ENCODE measurements at places on chromosomes 3 and 15.

DNA sequence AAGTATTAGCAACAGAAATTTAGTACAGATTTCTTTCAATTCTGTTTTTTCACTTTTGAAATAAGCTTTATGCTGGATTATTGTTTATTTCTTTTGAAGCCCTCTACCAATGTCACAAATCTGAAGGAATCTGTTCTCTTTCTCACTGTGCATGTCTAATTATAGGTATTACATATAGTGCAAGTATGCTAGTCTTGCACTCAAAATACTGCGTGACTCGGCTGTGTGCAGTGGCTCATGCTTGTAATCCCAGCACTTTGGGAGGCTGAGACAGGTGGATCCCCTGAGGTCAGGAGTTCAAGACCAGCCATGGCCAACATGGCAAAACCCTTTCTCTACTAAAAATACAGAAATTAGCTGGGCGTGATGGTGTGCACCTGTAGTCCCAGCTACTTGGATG, 95.8 kb upstream of the PLAAT1 start:
- DNase-seq = no peak

DNA sequence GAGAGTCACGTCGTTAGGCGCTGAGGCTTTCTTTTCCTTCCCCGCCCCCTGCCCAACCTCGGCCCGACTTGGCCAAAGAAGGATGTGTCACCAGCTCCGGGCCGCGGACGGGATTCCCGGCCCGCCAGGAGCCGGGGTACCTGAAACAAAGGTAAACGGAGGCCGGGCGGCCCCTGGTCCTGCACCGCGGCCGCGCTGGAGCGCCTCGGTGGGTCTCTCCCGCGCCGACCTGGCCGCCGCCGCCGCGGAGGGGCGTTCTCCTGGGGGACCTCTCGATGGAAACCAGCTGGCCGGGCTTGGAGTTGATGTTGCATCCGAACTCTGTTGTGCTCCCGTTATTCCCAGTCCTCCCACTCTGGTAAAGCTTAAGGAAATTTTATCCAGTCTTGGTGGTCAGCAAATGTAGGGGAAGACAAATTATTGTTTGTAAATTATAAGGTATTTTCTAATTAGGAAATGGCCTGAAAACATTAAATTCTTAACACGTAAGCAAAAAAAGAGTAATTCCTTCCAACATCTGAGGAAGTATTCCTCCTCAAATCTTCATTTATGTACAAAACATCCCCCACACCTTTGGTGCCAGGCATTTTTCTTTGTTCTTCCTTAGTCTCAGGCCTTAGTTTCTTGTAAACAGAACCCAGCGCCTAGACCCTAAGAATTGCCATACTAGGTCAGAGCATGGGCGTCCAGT, 888 bp downstream of the PPP2R3A start:
- DNase-seq = peak; percentile 48

DNA sequence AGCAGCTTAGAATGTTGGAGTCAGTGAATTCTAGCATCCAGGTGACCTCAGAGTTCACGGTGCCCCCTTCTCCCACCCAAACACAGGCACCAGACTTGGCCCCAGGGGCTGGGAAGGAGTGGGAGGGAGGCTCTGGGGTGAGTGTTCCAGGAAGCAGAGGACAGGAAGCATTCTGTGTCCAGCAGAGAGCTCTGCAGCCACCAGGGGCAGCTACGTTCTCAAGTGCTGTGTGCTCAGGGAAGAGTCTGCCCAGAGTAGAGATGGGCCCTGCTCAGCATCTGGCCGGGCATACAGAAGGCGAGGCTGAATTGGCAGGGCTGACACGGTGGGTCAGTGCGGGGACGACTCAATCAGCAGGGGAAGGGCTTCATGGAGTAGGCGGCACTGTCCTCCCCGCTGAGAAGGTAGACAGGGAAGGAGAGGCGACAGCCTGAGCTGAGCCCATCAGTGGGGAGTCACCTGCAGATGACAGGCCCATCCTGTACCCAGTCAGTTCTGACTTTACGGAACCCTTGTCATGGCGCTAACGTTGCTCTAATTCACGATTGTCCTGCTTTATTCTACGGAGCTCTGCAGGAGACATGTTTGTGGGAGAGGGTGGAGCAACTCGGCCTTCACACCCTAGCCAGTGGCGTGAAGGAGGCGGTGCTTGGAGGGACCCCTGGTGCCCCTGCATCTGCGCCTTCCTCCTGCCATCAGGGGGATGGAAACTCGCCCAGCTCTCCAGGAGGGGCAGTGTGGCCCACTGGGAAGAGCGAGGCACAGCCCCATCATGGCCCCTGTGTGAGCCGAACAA, 82.2 kb downstream of the C3orf70 start:
- DNase-seq = no peak

DNA sequence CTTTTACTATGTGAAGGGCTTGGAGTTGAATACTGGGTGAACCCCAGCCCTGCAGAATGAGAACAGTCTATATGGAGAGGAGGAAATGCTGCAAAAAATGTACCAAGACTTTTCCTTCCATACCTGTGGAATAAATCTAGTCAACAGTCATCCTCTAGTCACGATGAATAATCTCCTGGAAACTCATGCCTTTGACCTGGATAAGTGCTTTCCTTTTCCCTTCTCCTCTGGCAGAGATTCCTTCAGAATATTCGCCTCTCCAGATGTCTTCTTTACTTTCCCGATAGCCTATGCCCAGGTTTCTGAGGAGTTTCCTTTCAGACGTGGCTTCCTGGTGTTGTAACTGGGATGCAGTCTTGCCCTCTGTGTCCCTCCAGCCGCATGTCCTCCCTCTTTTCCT, 28.1 kb downstream of the CCNL1 start:
- no peak for DNase-seq

GRCh38 chr3:58025406-58025805, 17.2 kb downstream of the FLNB start:
- no peak for DNase-seq

DNA sequence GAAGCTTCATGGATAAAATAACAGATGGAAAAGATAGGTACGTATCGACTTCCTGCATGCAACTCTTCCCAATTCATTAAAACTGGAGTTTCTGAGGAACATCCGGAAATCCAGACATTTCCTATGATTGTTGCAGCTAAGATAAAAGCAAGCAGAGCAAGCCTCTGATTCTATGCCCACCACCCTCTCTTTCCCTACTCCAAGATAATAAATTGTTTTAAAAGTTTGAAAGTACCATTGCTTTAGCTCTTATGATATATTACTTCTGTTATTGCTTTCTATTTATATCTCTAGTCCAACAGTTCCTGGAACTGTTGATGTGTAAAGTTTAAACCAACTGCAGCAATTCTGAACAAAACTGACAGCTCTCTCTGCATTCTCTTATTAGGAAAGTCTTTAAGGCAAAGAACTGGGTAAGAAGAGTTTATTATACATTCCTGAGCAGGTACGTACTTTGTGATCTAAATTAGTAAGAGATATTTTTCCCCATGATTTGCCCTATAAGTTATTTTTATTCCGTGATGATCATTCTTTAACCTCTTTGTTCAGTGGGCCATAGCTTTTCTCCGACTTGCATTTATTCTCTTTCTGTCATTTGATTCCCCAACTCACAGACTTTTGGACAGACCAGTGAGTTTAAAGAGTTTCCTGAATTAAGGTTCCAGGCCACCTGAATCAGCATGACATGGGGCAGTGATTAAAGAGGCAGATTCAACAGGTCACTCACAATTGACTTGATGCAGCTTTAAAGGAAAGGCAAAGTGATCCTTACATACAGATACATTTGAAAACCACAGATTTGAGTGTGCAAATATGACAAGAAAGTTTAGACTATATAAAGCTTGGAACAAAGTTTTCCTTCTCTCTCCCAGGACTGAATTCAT, 94.2 kb upstream of the THRB start:
- no peak for DNase-seq

- DNase-seq = no peak
Measured at GRCh38 chr15:80093854-80094418, 34.5 kb downstream of the ZFAND6 start.

Measured in NCI-H1105 (cell line).